ENCODE measurements at places on chromosomes 4 and X.
A peak's percentile ranks its signal among the peaks of the same experiment; 100 is the strongest.

DNA sequence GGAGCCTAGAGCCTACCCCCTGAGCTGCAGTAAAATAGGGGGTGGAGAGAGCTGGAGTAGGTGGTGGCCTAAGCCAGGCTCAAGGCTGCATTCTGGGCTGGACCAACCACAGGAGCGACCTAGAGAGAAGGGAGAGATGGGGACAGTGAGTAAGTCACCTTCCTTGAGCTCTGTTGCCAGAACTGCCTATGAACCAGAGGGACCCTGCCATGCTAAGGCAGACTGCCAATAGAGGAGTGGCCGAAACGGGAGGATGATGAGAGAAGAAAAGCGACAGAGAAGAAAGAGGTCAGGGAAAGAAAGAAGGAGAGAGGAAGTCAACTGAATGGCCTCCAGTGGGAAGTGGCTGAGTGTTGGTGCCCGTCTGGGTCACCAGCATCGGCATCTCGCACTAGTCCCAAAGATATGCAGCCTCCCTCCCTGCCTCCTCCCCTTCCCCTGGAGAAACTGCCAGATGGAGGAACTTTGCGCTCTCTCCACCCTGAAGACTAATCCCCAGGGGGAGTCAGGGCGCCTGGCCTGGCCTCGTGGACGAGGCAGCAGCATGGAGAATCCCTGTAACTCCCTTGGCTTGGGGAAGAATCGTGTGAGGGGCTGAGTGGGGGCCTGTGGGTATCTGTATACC is 28.8 kb downstream of the ELF4 start:
- DNase-seq: no peak

GRCh38 chrX:150871341-150871811 is 27.1 kb downstream of the CD99L2 start:
- no peak for DNase-seq

DNA sequence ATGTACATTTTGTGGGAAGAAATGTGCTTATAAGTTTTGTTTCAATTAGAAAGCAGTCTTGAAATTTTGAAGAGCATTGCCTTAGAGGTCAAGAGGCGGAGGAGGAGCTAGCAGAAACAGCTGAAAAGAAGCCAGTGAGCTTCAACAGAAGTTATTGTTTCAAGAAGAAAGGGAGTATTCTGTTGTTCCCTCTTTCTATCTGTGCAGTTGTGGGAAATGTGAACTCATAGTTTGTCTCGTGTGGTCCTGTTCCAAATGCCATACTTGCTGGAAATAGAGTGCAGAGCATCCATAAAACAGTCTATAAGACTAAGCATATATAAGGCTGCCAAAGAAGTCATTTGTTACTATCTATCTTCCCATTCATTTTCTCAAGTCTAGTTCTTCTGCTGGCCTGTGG is 1015.7 kb downstream of the DMD start:
- no peak for DNase-seq

- DNase-seq: peak; percentile 13
Observed at GRCh38 chrX:120144178-120144844, 14.1 kb upstream of the RHOXF2 start.

GRCh38 chr4:137909529-137910309 is 332.4 kb downstream of the SLC7A11 start:
- DNase-seq: no peak

- no peak for DNase-seq
Observed at GRCh38 chrX:108735091-108735678, 1.2 kb downstream of the IRS4 start.

DNA sequence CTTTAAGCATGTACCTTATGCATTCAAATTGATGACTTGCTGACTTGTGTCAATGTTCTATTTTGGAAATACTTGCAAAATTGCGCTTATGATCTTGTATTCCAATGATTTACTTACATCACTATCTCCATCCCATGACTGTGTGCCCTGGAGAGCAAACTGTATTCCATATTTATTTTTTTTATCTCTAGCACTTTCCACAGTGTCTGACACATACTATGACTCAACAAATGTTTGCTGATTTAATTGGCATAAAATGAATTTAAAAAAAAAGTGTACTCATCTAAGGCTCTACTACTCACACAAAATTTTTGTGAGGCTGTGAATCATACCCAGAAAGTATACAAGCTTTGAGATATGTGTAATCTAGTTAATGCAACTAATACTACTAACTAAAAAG is 1066.8 kb upstream of the ADGRL3 start:
- no peak for DNase-seq

DNA sequence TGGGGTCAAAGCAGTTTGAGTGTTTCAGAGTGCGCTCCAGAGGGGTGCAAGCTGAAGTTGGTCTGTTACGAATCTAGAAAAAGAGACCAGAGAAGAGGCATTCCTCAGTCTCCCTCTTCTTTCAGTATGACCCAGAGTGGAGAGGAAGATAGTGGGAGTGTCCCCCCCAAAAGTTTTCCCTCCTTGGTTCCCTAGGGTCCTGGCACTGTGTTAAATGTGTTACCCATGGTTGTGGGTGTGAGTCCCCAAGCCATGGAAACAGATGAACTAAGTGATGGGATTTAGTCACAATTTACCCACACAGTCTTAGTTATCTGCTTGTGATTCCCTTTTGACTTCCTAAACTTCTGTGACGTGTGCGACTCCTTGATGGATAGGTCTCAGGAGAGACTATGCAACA is 27.0 kb upstream of the NAF1 start:
- DNase-seq: no peak

DNA sequence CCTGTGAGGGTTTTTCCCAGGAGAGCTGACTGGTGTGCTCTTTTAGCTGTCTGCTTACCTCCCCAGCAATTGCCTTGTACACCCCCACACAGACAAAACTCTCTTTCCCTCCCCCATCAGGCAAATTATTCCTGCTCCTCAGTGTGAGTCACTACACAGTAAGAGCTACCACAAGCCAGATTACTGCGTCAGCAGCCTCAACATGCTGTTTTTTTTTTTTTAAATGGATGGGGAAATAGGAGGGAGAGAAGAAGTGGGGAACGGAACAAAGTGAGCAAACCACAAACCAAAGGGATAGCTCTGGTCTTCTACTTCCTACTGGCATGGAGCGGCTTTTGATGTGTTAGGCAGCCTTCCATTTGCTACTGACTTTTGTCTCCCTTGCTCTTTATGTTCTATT is 107.5 kb upstream of the ACSL4 start:
- no peak for DNase-seq

GRCh38 chrX:11789809-11790208 is 31.8 kb downstream of the MSL3 start:
- DNase-seq: no peak

- no peak for DNase-seq
Observed at GRCh38 chr4:4432341-4433125, 45.6 kb downstream of the NSG1 start.

GRCh38 chr4:157363360-157363759 is 142.8 kb downstream of the GRIA2 start:
- DNase-seq: no peak

DNA sequence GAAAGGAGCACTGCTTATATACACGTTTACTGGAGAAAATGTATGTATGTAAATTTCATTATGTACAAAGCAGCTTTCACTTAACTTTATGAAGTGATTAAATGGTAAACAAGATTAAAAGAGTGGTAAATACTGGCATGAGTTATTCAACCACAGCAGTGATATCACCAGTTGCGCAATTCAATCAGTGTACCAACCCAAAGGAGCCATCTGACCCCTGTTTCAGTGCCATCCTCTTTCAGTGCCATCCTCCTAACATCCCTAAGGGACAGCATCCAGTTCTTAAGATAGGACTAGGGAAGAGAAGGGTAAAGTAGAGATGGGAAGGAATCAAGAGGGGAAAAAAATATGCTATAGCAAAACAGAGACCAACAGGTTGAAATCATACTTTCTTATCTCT is 16.2 kb downstream of the HPF1 start:
- DNase-seq: no peak

- DNase-seq: no peak
Observed at GRCh38 chrX:121298499-121298898, 251.1 kb downstream of the GLUD2 start.

GRCh38 chr4:115028682-115029410 is 84.6 kb downstream of the NDST4 start:
- no peak for DNase-seq

GRCh38 chr4:109046471-109047201 is 255.8 kb downstream of the COL25A1 start:
- peak; percentile 39 for DNase-seq

GRCh38 chr4:7154351-7154981 is 37.9 kb upstream of the SORCS2 start:
- DNase-seq: no peak

DNA sequence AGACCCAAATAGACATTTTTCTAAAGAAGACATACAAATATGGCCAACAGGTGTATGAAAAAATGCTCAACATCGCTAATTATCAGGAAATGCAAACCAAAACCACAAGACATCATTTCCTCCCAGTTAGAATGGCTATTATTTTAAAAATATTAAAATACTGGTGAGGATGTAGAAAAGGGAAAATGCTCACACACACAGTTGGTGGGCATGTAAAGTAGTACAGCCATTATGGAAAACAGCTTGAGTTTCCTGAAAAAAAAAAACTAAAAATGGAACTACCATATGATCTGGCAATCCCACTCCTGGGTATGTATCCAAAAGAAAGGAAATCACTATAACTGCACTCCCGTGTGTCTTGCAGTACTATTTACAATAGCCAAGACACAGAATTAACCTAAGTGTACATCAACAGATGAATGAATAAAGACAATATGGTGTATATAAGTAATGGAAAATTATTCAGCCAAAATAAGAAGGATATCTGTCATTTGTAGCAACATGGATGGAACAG is 128.9 kb upstream of the DKK2 start:
- peak; percentile 4 for DNase-seq

DNA sequence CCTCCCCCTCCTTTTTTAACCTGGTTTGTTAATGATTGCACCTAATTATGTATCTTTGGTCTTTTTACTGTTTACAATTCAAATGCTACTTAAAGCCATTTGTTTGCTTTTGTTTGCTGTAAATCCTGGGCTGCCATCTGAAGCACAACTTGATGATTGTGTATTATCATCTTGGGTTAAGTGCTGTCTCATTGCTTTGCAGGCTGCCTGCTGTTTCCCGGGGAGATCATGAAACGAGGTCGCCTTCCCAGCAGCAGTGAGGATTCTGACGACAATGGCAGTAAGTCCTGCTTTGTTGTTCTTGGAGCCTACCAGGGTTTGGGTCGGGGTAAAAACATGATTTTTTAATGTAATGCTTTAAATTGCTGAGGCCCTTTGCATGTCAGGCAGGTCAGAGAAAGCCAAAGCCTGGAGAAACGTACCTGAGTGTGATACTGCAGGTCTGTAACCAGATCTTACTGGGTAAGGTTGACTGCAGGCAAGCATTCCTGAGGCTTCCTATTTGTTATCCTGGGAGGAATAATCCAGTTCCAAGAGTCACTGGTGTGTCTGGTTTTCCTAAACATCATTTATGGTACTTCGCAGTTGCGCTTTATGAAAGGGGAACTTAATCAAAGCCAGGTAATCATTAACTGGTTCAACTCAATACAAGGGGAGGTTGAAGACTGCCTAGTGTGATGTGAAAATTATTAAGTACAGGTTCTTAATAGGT is 22.2 kb downstream of the JADE1 start:
- DNase-seq: no peak

DNA sequence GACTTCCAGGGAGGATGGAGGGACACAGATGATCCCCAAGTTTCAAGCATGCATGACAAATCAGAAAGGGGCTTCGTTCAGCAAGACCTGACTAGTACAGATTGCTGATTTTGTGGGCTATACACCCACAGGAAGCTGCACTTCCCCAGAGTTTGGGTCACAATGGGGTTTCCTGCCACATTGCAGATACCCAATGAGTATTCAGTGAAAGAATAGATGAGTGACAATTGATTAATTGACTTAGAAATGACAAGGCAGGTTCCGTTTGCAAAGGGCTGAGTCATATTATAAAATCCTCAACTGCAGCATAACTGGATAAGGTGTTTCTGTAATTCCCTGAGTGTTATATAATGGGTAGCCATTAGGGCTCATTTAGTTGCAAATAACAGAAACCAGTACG is 146.6 kb upstream of the TBL1X start:
- no peak for DNase-seq

DNA sequence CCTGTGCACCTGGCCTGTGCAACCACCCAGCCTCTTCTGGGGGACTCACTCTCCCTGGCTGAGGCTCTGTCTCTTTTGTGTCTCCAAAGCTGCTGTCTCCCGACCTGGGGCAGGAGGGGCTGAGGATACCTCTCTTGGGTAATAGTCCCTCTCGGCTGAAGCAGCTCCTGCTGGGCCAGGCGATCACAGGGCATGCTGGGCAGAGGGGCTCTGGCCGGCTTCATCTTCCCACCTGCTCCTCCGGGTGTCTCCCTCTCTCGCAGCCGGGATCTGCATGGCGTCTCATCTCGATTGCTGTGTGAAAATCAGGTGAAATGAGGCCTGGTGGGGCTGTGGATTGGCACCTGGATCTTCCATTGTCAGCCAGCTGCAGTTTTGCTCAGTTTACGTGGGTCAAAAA is 53.2 kb downstream of the MGST2 start:
- DNase-seq: no peak

DNA sequence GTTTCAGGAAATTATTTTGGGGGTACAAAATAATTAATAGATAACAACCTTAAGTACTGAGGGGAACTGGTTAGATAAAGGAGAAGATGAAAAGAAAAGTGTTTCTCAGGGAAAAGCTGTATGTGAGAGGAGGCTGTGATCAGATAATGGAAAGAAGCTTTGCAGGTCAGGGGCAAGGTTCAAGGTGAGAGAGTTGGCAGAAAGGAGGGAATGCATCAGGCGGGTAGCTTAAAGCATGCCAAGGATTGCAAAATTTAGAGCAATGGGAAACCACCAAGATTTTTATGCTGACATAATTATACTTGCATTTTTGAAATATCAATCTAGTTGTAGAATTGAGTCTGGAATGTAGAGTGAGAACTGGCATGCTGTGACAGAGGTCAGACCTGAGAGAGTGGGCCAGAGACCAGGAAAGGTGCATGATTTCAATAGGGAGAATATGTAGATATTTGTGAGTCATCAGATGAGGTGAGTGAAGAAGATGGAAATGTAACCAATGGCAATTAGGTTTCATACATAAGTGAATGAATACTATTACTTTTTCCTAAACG is 508.7 kb downstream of the TRIML1 start:
- DNase-seq: no peak

DNA sequence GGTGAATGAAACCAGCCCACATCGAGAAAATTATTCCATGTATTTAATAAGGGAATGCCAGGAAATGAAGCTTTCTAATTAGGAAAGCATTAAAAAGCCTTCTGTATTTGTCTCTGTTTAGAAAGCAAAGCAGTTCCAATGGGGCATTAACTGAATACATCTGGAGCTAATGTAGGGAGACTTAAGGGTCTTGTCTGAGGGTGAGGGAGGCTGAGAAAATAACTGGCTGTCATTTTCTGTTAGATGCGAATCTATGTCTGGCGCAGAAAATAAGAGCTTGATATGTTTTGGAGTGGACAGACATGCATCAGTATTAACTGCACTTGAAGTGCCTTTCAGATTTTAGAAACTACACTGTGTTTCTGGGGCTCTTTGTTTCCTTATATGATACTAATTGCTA is 111.3 kb downstream of the KLHL8 start:
- DNase-seq: no peak

All from muscle of arm (tissue), 14 donors.